ENCODE measurements at places on chromosomes 16 and 17. TPM values are rescaled to one million over a fixed set of nuclear protein-coding genes. Genes with fewer than 3 reads are reported as not detected.
A peak's percentile ranks its signal among the peaks of the same experiment; 100 is the strongest.

DNA sequence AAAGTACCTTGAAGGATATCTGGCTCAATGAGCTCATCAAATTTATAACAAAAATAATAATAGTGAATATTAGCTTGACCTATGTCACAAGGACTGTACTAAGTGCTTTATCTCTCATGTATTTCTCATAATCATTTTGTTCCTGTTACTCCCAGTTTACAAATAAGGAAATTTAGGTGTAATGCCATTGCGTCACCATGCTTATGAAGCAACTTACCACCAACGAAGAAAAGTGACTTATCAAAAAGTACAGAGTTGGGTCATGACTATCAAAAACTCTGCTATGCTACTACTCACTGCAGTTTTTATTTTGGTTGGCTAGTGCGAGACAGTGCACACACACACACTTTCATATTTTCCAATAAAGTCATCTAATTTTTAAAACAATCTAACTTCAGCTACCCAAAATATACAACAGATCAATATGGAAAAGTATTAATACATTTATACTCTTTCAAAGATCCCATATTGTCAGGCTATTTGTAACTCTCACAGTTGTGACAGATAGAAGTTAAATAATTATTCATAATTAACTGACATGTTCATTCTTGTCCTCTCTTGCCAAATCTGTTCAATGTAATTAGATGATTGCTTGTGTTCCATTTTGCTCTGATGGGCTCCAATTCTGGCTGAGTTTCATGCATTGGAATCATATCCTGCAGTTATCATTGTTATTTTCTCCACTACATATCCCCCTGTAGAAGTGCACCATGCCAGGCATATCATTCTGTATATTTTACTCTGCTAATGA, 119.4 kb downstream of the KCNJ2 start:
- DNase-seq: no peak

GRCh38 chr17:29833801-29834200, 96.2 kb downstream of the SSH2 start:
- no peak for DNase-seq

DNA sequence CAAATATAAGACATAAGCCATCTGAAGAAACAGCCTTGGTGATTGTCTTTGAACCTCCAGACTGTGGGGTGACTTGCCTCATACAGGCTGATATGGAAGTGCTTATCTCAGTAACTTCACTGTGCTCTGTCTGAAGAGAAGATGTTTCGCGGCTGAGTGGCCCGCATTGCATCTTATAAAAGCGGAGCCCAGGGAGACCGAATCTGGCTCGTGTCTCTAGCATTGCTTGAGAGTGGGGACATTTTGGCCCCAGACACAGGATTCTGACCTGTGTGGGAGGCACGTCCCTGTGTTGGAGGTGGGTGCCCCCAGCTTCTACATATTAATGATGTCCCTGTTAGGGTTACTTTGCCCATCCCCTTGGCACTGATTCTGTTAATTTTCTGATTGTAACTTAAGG, 66.4 kb downstream of the METRNL start:
- DNase-seq: no peak

DNA sequence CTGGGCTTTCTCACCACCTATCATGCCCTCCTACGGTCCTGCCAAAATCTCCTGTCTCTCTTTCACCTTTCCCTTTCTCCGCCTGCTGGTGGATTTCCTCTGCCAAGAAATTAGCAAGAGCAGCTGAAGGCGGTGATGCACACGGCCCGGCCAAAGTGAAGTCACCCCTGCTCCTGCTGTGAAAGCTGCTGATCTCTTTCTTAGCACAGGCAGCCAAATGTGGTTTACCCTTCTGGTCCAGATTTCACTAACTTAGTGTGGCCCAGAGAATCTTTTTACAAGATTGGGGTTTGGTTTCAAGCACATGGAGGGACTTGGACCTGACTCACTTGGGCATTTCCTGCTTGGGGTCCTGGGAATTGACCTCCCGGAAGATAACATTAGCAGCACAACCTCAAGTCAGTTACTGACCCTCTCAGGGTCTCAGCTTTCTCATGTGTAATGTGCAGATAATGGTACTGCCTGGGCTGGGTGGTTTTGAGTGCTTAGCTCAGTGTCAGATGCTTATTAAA, 155.7 kb downstream of the SOCS1 start:
- DNase-seq: peak; percentile 78

- no peak for DNase-seq
These were observed 3.8 kb upstream of the FAM171A2 start for GRCh38 chr17:44367231-44367979.

Gene TRPV2
- total RNA-seq: 134 TPM

Gene SEPTIN1
- 321 TPM for total RNA-seq

GRCh38 chr17:9436630-9437029, 139.0 kb downstream of the STX8 start:
- no peak for DNase-seq

Gene AOC3
- total RNA-seq: 1.4 TPM

Gene CD300A
- 2.8 TPM for total RNA-seq

Gene PSMD12
- total RNA-seq: 53.9 TPM

DNA sequence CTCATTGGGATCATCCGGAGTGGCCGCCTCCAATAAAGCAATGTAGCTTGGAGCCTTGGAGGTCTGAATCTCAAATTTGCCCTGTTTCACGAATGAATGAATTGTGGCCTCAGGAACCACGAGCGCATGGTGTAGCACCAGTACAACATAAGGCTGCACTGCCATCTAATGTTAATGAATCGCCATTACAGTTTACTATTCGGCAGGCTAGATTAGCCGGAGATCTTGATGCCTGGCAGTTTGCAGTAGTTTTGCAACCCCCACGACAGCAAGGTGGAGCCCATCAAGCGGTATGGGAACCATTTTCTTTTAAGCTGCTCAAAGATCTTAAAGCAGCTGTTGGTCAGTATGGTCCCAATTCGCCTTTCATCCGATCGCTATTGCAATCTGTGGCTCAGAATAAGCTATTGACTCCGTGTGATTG, 18.8 kb downstream of the ALOX15B start:
- peak; percentile 59 for DNase-seq

- DNase-seq: peak; percentile 41
These were observed 20.5 kb upstream of the SPACA3 start for GRCh38 chr17:32971171-32971570.

DNA sequence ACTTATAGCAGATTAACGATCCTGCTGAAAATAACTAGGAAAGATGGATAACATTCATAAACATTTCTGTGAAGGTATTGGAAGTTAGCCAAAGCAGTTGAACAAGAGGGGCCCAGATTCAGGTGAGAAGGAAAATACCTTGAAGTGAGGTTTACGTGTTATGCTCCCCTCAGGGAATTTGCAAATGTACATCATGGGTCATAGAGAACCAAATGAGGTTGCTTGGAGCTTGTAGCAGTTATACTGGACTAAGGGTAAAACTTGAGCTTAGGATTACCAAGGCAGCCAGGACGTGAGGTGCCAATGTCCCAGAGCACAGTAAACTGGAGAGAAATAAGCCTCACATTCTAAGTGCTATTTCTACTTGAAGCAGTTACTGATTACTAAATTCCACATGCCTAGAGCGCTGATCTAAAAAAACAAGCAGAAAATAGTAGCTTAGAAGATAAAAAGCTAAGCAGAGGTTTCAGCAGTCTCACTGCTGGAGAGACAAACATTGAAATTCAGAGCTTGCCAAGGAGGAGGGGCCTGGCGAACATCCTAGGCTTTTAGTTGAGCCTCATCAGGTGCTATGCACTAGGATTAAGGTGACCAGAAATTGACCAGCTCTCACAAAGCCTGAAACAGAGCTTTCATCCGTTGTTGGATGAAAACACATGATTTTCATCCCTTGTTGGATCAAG, 136.7 kb upstream of the FAM20A start:
- DNase-seq: no peak

DNA sequence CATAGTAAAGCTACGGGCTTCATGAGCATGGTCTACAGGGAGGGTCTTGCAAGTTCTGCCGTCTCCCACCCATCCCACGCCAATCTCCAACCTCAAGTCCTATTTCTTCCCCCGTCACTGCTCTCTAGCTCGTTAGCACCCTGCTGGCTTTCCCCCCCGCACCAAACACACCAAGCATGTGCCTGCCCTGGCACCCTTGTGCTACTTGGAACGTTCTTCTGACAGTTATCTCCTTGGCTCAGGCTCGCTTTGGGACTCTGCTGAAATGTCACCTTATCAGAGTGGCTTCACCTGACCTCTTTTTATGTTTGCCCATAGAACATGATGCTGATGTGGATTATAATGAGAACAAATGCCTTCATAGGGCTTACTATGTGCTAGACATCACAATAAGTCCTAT, 21.9 kb downstream of the GLYR1 start:
- no peak for DNase-seq

DNA sequence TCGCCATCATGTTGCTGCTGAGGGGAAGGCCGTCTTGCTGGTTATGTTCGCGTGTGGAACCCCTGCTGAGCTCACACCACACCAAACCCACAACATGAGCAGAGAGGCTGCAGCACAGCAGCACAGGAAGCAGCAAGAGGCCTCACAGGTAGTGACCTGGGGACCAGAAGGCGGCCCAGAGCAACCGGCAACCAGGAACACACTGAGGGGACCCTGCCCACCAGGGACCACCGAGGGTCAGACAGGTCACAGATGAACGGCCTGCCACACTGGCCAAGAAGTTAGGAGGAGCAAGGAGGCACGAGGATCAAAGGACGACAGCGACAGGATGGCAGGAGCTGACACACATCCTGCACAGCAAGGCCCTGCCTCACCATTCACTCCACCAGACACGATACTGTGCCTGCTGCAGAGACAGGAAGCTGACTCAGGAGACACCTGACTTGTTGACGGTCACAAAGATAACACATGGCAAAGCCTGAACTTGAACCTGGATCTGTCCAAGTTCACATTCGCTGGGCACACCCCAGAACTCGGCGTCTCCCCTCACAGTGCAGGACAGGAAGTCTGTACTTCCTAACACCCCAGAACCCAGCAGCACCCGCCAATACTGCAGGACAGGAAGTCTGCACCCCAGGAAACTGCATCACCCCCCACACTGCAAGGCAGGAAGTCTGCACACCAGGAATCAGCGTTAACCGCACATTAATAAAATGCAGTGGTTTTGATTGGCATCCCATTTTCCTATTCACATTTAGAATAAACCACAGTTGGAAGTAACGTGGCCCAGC, 98.5 kb downstream of the ZNF778 start:
- peak; percentile 90 for DNase-seq

DNA sequence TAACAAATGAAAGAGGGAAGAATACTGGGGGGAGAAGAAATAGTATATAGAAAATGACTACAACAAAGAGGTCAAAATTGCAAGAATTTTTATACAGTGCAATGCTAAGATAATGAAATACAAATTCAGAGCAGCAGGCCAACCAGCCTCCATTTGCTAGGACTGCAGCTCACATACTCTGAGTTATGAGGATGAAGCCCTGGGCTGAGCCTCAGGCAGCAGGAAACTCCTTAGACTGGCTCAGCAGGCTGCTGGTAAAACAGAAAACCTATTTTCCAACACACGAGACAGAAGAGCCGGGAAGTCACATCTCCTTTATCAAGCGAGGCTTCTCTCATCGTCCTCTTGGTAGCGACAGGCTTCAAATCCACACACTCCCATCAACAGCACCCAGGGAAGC, 296.5 kb downstream of the SLC39A11 start:
- DNase-seq: no peak

- DNase-seq: no peak
These were observed 196.4 kb downstream of the SEC14L1 start for GRCh38 chr17:77337150-77337549.

DNA sequence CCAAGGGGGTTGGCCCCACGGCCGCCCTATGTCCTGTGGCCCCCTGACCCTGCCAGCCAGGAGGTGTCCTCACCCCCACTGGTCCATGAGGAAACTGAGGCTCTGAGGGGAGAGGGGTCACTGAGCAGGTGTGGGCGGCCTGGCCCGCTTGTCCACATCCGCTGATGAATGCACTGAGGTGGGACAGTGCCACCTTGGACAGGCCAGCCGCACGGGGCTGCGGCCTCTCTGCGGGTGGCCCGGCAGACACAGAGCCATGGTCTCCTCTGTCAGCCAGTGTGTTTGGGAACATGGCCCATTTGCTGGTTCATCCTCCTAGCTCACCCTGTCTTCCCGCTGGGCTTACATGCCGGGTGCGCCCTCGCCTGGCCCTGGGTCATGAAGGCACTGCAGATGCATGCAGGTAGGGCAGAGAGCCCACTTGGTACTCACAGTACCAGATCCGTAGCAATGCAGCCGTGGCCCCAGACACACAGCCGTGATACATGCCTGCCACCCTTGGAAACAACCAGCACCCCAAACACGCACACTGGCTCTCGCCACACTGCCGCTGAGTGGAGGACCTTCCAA, 93.9 kb downstream of the ENGASE start:
- no peak for DNase-seq

GRCh38 chr17:48113201-48113676, 5.7 kb downstream of the SNX11 start:
- DNase-seq: peak; percentile 81

GRCh38 chr16:51120730-51121347, 30.2 kb downstream of the SALL1 start:
- DNase-seq: no peak

- peak; percentile 70 for DNase-seq
These were observed 94.2 kb downstream of the NTN1 start for GRCh38 chr17:9115214-9116191.

DNA sequence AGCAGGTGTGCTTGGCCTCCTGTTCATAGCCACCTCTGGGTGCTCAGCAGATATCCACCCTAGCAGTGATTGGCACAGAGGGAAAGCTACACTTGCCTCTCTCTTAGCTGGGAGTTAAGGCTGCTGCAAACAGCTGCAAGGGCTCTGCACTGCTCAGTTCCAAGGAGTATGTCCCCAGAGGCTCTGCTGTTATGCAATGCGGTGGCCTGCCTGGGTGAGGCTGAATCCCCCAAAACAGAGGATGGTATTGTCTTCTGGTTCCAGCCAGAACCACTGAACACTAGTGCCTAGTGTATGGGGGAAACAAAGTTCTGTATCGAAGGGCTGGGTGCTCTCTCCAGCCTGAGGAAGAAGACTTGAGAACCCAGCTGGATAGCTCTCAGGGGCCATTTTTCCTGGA, 16.8 kb downstream of the TMEM94 start:
- DNase-seq: no peak

All from activated CD8-positive, alpha-beta T cell treated with anti-CD3 and anti-CD28 coated beads, Interleukin-2, amount 10 ng/mL, durations not matched to agents 7 days and 5 days (primary cell).